ENCODE measurements at places on chromosomes 6 and 20. TPM values are rescaled to one million over a fixed set of nuclear protein-coding genes. Genes with fewer than 3 reads are reported as not detected.

DNA sequence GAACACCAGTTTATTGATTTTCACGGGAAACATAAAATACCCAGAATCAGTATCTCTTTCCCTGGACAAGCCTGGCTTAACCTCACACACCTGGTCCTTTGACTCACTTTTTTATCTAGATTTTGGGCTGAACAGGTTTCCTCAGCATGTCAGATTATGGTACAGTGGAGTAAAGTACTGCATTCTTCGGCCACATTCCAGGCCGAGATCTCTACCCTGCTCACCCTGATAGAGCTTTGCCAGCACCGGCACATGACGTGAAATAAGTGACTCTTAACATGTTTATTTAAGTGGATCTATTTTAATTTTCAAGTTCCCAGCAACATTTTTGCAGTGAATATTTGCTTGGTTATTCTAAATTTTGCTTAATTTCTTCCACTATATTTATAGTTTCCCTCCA is 79.0 kb upstream of the POPDC3 start:
- H3K27ac ChIP-seq = peak overlapping the region; percentile 30
- no peaks in the 10 kb centered on the region for H3K4me1 ChIP-seq
- H3K27me3 ChIP-seq = no peaks in the 10 kb centered on the region
- DNase-seq = no peak

DNA sequence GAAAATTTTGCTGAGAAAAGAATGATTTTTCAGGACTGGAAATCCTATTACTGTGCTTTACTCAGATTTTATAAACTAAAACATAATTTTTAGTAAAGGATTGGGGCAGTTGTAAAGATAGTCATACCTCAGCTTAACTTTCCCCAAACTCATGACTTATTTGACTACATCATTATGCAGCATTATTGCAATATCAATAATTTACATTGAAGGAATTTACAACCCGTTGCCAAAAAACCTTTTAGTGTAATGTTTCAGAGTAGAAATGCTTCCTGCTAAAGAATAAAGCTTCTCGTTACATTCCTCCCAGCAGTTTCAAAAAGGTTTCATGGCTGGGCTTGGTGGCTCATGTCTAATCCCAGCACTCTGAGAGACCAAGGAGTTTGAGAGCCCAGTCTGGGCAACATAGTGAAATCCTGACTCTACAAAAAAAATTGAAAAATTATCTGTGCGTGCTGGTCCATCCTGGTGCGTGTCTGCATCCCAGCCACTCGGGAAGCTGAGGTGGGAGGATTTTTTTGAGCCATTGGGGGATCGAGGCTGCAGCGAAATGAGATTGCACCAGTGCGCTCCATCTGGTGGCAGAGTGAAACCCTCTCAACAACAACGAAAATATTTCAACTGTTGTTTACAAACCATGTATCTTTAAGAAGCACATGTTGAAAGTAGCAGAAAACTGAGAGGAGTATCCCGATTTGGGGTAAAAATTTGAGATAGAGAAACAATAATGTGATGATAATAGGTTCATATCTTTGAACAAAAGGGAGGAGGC is 4.4 kb downstream of the AMD1 start:
- peaks cover 77% of the 10 kb centered on the region for H3K4me1 ChIP-seq
- DNase-seq = no peak
- H3K27ac ChIP-seq = peak overlapping the region; percentile 96

DNA sequence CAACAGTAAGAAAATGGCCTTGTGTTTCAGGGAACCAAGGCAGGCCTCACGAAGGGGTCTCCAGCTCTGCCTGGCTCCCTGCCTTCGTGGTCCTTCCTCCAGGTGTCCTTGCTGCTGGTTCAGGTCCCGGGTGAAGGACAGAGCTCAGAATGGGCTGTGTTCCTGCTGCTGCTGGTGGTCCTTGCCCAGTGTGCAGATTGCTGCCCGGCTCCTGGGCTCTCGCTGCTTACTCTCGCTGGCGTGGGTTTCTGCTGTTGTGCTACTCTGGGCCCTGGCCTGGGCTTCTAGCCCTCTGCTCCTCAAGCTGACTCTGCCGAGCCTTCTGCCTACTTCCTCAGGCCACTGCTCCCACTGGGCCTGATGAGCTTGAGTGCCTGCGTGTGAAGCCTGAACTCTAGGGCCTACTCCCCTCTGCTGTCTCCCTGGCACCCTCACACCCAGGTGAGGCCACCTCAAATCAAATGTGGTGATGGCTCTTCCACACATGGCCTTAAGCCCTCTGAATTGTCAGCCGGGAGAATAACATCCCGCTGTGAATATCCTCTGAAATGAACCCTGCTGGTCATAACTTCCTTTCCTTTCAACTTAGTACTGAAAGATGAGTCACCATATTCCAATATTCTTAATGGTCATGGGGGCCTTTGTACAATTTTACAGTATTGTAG is 171.6 kb downstream of the FOXC1 start:
- no peaks in the 10 kb centered on the region for H3K4me1 ChIP-seq
- no peak for DNase-seq
- H3K27me3 ChIP-seq = no peaks in the 10 kb centered on the region
- no peak overlapping the region for H3K4me3 ChIP-seq
- H3K27ac ChIP-seq = no peak overlapping the region
- no peaks in the 10 kb centered on the region for H3K36me3 ChIP-seq

DNA sequence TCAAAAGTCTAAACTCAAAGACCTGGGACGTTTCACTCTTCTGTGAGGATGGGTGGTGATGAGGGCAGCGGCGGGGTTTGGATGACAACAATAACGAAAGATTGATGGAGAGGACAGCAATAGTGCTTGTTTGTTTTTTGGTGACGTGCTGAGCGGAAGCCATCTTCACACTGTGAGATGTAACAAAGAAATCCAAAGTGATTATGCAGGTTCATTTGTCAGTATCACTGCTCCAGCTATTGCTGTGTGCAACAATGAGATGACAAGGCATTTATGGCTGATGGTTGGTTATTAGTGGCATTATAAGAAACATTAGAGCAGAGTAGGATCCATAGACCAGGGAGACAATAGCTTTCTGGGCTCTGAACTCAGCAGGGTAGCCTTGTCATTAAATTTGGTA is 306.7 kb downstream of the RNF144B start:
- H3K36me3 ChIP-seq = no peaks in the 10 kb centered on the region
- H3K4me3 ChIP-seq = no peak overlapping the region
- H3K4me1 ChIP-seq = no peaks in the 10 kb centered on the region
- DNase-seq = no peak

- H3K4me1 ChIP-seq = peaks cover 9% of the 10 kb centered on the region
- no peaks in the 10 kb centered on the region for H3K36me3 ChIP-seq
- no peak overlapping the region for H3K4me3 ChIP-seq
- no peak overlapping the region for H3K27ac ChIP-seq
Observed at GRCh38 chr6:131024565-131024964, 38.5 kb downstream of the EPB41L2 start.

DNA sequence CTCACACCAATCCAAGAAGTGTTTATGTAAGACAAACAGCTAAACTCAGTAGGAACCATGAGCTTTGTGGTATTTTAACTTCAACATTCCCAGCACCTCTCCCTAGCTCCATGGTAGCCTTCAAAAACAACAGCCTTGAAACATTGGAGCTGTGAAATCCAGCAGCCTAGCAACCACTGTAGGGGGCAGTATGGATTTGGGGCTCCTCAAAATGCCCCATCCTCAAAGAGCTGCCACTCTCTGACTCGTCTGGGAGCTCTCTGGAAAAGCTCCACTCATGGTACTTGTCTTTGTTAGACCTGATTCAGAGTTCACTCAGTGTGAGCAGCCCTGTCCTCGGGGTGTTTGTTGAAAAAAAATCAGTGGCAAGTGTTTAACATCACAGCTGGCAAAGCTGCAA is 82.9 kb downstream of the KIF6 start:
- no peak overlapping the region for H3K27ac ChIP-seq
- no peaks in the 10 kb centered on the region for H3K4me1 ChIP-seq

DNA sequence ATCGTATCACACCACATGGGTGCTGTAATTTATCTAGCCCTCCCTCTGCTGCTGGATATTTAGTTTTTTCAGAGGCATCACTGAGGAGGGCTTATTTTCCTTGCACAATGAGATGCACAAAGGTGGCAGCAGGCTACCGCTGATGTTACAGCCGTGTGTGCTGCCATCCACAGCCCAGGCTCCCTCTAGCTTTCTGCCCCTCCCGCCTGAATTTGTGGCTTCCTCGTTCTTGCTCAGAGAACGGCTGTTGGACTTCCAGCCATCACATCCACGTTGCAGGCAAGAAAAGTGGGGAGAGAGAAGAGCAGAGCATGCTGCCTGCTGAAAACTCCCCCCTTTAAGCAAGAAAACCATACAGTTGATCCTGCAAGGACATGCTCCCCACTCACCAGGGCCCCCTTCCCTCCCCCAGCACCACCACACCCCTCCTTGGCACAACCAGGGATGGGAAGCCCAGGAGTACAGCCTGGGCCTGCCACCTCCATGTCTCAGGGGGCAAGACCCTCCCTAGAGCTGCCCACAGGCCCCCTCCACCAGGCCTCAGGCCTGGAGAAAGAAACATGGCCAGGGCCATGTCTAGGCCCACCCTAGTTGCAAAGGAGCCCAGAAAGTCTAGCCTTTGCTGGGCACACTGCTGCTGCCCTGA is 102.6 kb downstream of the MRPL14 start:
- no peaks in the 10 kb centered on the region for H3K4me1 ChIP-seq
- no peaks in the 10 kb centered on the region for H3K27me3 ChIP-seq
- no peak overlapping the region for H3K4me3 ChIP-seq
- no peak for DNase-seq
- no peaks in the 10 kb centered on the region for H3K36me3 ChIP-seq
- no peak overlapping the region for H3K27ac ChIP-seq

GRCh38 chr6:142274656-142275055 is 27.2 kb upstream of the ADGRG6 start:
- H3K36me3 ChIP-seq = no peaks in the 10 kb centered on the region
- no peak for DNase-seq
- H3K4me1 ChIP-seq = no peaks in the 10 kb centered on the region
- no peak overlapping the region for H3K27ac ChIP-seq
- no peaks in the 10 kb centered on the region for H3K27me3 ChIP-seq

DNA sequence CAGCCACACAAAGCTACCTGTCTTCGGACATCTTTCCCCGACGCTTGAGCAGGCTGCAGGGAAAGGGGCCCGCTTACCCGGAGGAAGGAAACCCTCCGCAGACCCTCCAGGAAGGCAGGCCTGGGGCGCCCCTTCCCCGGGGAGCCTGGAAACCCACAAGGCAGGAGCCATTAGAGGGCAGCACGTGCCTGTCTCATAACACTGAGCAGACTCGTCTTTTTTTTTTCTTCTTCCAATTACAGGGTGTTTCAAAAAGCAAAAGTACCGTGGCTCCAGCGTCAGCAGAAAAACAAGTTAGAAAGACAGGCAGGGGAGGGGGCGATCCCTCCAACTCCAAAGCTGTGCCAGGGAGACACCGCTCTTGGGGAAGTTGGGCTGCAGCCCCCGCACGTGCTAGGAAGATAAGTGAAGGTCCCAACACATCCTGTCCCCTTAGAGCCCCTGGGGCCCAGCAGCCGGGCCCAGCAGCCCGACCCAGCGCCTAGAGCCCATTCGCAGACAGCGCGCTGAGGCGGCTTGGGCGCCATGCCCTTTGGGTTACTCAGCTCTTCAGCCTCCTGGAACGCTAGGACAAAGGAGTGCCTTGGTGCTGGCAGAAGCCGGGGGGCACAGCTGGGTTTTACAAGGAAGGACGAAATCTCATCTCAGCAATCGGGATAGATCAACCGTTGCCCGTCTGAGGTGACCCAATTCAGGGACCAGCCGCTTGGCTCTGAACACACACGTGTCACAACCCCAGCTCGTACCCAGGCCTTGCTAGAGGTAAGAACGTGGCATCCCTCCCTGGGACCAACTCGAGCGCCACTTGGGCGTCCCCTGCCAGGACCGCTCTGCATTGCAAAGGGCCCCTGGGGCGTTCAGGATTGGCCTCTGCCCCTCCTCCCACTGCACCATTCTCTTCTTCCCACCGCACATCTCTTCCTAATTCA is 136.3 kb downstream of the LY86 start:
- H3K4me1 ChIP-seq = peaks cover 26% of the 10 kb centered on the region
- H3K27ac ChIP-seq = peak overlapping the region; percentile 73
- peak; percentile 93 for DNase-seq
- H3K4me3 ChIP-seq = peak overlapping the region; percentile 43

DNA sequence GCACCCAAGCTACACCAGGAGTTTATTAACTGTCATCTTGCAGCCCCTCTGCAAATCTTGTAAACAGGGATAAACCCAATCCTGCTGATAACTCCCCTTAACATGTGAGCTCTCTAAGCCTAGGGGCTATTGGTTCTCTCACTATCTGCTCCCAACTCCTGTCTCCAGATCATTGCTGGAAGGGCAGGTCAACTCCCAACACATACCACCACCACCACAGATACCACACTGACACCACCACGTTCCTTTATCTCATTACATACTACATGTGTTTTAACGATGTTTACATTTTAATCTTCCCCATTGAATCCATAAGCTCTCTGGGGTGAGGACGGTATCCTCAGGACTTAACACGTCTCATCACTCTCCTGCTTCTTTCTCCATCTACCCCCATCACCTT is 51.8 kb downstream of the SIM1 start:
- no peaks in the 10 kb centered on the region for H3K4me1 ChIP-seq
- H3K27ac ChIP-seq = no peak overlapping the region
- no peak for DNase-seq
- H3K27me3 ChIP-seq = no peaks in the 10 kb centered on the region

DNA sequence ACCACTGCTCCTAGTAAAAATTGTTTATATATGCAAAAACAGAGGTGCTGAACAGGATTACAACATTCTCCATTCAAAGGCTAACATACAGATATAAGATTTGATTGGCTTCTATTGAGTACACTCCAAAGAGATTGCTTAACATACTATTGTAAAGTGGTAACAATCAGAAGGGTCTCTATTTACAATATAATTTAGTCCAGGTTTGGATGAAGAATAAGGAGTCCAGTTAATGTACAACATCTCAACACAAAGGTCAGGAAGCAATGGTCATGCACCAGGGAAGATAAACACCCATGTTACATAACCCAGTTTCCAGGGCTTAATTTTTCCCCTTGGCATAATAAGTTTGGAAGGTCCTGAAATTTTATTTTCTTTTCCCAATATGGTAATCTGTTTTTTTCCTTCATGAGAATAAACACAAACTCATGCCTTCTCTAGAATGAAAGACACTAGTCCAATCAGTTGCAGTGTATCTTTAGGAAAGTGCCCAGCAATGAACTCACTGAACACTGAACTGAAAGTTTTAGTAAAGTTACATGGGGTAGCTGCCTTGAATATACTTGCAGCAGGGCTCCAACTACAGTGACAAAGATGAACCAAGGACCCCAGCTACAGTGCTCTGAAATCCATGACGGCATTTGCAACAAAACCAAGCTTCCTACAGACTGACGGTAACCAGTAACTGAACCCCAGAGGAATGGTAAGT is 255.3 kb upstream of the GJE1 start:
- H3K27me3 ChIP-seq = no peaks in the 10 kb centered on the region
- H3K4me3 ChIP-seq = no peak overlapping the region
- H3K4me1 ChIP-seq = no peaks in the 10 kb centered on the region
- no peak overlapping the region for H3K27ac ChIP-seq
- DNase-seq = no peak

- DNase-seq = no peak
- no peak overlapping the region for H3K27ac ChIP-seq
- H3K36me3 ChIP-seq = no peaks in the 10 kb centered on the region
- no peaks in the 10 kb centered on the region for H3K4me1 ChIP-seq
Observed at GRCh38 chr6:121539439-121539838, 104.0 kb downstream of the GJA1 start.

- no peak overlapping the region for H3K4me3 ChIP-seq
- no peaks in the 10 kb centered on the region for H3K27me3 ChIP-seq
- H3K27ac ChIP-seq = no peak overlapping the region
- peak; percentile 87 for DNase-seq
Observed at GRCh38 chr6:113994934-113995342, 24.0 kb upstream of the HDAC2 start.

Gene ME1
- polyA plus RNA-seq = 6.2 TPM

Gene LY86
- polyA plus RNA-seq = 2.7 TPM
